ENCODE measurements at places on chromosomes 7 and 10.

- no peak for DNase-seq
Measured at GRCh38 chr7:129126314-129126713, 18.2 kb upstream of the TSPAN33 start.

DNA sequence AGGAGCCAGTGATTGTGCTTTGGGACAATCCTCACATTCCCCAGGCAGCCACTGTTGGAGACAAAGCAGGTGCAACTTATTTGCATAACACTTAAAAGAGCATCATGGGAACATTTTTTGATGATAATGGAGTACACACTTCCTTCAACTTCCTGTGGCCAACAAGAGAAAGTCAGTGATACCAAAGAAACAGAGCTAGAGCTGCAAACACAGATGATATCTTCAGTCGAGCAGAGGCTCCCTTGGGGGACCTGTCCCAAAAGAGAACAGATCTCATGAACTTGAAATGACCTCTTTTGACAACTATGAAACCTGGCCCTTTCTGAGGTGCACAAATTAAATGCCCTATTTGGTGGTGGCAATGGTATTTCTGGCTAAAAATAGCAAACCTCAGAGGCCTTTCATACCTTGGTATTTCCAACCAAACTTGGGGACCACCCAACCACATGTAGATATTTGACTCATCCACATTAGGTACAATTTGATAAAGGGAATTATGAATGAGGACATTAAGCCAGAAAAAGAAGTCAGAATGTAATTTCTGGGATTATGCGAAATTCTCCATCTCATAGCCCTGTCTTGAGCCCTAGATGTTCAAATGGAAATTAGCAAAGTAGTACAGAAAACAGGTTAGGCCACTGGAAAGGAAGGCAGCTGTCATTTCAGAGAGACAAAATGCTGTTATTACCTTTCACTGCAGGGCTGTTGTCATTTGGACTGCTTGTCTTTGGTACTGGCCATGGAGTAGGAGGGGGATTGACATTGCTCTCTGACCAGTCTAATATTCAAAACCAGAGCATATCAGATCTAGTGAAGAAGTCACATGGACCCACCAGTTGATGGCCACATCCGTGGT, 146.2 kb downstream of the ICA1 start:
- no peak for DNase-seq

DNA sequence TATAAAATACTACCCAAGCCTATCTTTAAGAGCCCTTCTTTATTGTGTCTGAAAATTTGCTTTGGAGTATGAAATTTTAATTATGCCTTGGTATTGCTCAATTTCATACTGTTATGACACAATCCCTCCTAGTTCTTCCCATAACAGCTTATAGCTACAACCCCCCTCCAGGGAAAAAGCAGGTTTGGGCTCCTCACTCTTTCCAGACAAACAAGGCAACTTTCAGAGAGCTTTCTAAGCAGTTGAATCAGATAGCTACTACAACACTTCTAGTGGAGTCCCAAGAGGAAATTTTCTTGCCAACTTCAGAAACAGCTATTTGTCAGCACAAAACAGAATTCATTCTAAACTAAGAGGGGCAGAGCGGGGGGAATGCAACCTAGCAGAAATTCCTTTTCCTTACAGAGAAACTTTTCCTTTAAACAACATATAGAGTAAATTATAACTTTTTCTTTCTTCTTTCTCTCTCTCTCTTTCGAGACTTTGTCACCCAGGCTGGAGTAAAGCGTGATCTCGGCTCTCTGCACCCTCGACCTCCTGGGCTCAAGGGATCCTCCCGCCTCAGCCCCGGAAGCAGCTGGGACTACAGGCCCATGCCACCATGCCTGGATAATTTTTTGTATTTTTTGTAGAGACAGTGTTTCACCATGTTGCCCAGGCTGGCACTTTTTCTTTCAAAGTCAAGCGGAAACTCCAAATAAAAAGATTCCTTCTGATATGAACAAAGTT, 26.0 kb upstream of the JMJD1C start:
- no peak for DNase-seq

DNA sequence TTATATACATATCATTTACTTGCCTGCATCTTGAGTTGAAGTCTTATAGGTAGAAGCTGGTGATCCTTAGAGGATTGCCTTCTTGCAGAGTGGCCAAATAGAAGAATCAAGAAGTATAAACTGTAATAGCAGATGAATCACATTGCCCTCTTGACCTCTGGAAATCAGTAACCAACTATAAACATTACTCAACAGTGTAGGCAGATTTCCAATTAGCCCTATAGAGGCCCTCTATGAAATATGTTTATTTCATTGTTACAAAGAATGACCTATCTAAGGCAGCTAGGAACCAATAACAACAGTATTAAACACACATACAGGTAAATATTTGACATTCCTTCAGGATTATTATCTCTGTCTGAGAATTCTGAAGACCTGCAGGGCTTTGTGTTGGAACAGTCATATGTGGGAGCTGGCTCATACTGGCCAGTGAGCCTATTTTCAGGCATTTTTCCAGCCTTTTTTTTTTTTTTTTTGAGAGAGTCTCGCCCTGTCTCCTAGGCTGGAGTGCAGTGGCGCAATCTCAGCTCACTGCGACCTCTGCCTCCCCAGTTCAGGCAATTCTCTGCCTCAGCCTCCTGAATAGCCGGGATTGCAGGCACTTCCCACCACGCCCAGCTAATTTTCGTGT, 7.2 kb upstream of the SRI start:
- no peak for DNase-seq

- no peak for DNase-seq
Measured at GRCh38 chr7:69812756-69813155, 214.5 kb downstream of the AUTS2 start.

- DNase-seq: no peak
Measured at GRCh38 chr7:139732471-139733167, 45.2 kb downstream of the HIPK2 start.

DNA sequence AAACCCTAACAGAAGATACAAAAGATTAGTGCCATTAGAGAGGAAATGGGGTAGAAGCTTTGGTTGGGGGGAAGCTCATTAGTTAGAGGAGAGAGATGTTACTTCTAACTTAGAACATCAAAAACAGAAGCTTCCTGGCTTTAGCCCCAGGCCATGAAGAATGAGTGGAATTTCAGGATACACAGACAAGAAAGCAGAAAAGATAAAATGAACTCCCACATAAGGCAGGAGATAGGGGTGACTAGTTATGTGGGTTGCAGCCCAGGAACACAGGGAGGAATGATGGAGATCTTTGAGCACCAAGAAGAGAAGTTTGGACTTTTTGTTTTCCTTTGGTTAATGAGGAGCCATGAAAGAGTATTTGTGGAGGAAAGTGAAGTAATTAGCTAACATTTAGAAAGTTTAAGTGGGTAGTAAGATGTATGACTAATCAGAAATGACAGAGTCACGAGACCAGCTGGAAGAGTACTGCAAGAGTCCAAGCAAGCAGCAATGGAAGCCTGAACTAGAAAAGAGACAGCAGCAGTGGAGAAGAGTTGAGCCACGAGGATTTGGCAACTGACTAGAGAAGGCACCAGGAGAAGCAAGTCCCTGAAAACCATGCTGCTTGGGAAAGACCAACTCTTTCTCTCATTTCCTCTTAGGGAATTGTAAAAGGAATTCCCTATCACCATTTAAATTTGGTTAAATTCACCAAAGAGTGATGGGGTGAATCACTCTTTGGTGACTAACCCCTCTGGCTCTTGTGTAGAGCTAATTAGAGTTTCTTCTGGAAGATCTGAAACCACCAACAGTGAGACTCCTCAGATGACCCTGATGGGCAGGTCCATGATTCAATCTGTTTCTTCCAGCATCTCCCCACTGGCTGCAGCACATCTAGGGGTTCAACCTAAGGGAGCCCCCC, 131.9 kb downstream of the KCNMA1 start:
- DNase-seq: no peak

DNA sequence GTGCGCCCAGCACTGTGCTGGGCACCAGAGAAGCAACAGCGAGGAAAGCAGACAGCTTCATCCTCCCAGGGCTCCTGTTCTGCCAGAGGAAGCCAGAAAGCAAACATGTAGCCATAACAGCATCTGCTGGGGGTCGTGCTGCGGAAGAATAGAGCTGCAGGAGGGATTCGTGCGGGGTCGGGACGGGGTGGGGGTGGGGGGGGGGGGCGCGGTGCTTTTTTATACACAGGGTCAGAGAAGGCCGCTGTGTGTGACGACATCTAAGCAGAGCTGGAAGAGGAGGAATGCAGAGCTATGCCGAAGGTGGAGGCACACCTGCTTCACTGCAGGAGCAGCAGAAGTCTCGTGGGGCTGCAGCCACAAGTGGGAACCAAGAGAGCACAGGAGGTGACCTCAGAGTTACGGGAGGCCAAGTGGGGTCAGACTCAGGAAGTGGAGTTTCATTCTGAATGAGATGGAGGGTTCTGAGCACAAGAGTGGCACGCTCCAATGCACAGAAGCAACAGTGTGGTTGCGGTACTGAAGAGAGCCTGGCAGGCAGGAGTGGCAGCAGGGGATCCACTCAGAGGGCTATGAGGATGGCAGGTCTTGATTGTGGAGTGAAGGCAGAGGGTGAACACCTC, 11.1 kb downstream of the PKD1L1 start:
- DNase-seq: no peak

GRCh38 chr10:78297997-78298396, 264.3 kb downstream of the RPS24 start:
- DNase-seq: no peak

GRCh38 chr7:2567679-2568278, 9.0 kb downstream of the IQCE start:
- no peak for DNase-seq

DNA sequence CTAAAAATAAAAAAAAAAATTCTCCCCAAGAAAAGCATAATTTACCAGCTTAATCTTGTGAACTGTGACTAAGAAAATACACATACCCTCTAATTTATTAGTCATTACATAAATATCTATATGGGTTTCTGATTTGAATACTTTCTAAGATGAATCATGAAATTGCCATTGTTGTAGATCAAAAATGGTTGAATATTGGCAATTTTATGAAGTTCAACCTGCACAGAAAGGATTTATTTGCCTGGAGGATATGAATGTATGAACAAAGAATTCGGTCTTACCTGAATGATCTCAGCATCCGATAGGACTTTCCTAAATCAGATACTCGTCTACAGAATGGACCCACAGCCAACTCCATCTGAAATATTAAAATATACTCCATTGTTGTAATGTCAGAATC, 61.5 kb downstream of the HBP1 start:
- DNase-seq: no peak

DNA sequence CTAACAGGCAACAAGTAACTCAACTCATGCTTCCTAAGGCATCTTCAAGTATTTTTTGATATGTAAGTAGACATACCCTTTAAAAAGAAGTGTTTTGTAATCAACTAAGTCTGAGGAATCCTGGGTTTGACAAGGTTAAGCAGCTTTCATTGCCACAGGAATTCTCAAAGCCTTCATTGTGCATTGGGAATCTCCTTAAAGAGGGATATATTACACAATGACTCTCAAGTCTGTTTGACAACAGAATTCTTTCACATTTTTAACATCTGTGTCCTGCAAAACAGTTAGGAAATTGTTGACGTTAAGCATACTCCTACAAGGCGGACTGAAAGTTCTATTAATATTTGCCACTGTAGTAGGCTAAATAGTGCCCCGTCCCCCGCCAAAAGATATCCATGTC, 71.4 kb downstream of the SGMS1 start:
- DNase-seq: no peak

DNA sequence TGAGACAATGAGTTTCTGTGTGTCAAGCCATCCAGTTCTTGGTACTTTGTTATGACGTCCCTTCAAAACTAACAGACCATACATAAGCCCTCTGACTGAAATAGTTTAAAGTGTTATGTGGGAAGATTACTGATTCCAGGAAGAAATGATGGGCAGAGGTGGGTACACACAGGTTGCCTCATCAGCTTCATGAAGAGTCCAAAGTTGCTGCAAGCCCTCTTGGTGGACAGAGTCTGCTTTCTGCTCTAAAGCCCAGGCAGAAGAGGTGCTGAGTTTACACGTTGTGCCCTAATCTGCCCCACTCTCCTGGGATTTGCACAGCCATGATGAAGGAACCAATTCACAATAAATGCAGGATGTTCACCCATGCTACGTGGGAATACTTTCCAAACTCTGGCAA, 187.4 kb downstream of the PARD3 start:
- DNase-seq: no peak

DNA sequence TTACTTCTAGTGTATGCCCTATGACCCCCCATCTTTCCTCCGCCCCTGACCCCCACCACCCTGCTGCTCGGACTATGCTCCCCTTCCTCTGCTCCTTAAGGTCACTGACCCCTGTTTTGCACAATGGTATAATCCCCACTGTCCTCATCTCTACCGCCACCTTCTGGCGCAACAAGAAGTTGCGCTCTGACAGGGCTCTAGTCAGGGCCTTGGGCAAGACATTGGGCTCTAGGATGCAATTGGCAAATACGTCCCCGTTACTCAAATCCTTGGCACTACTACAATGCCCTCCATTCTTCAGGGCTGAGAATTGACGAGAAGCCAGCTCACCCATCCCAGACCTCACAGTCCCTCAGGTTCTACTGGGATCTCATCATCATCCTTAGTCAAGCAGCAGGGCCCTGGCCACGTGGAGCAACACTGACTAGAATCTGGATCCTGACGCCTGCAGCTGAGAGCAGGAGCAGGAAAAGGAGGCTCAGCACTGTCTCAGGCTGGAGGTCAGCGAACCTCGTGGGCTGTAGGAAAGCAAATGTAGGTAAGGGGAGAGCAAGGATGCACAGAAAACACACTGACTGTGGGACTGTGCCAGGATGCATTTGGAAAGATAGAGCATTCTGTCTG, 10.6 kb downstream of the LRIT2 start:
- no peak for DNase-seq

DNA sequence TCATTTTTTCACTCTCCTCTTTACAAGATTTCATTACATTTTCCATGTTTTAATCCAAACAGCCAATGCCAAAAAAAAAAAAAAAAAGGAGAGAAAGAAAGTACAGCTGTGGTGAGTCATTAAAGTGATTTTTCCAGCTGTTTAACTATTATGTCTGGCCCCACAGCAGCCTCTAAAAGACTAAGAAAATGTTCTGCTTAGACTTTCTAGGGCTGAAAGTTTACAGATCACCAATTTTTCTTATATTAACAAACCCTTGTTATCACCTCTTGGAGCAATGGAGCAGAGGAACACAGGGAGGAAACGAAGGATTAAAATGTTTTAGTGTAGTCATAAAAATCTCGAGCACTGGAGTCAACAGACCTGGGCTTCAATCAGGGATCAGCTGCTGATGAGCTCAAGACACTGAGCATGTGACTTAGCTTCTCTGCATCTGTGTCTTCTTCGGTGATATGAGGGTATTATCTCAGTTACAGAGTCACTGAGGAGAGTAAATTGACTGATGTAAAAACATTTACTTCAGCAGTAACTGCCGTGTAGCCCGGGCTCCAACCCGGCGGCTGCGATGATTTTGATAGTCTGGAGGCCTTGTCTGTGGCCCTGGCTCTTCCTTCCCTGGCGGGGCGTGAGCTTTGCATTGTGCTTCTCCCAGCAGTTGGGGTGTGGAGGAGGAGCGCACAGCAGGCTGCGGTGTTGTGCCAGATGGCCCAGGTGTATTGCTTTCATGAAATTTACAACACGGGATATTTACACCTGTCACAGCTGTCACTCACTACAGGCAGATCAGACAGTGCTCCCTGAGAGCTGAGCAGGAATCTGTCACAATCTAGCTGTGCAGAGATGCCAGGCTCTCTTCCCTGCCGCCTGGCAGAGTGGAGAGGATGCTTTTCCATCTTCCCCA, 298.3 kb upstream of the FZD8 start:
- DNase-seq: no peak
